Chondrocyte (in vitro differentiated cells): ENCODE measurements at places on chromosomes 1 and 21. TPM values are rescaled to one million over a fixed set of nuclear protein-coding genes. Genes with fewer than 3 reads are reported as not detected.

- no peak for DNase-seq
These were observed at the start of gene SAMSN1 for GRCh38 chr21:14545906-14546480. TSS of gene SAMSN1 (minus strand) at chr21:14546315. CDS start at chr21:14546261, 54 bp downstream.

DNA sequence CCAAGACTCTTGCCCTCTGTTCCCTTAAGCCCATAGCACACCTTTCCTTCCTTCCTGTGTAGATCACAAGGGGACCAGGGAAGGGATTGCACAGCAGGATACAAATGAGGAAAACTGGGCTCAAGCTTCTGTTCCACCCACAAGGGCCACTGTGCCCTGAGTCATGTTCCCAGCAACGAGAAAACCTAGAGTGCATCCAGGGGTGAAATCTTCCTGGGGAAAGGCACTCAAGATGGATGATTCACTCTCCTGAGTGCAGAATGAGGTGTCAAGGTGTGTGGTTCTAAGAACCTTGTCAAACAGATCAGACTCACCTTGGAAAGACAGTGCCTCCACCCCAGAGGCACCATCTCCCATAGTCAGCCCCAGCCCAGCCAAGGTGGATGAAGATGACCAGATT, 40.7 kb upstream of the EYA3 start:
- no peak for DNase-seq

DNA sequence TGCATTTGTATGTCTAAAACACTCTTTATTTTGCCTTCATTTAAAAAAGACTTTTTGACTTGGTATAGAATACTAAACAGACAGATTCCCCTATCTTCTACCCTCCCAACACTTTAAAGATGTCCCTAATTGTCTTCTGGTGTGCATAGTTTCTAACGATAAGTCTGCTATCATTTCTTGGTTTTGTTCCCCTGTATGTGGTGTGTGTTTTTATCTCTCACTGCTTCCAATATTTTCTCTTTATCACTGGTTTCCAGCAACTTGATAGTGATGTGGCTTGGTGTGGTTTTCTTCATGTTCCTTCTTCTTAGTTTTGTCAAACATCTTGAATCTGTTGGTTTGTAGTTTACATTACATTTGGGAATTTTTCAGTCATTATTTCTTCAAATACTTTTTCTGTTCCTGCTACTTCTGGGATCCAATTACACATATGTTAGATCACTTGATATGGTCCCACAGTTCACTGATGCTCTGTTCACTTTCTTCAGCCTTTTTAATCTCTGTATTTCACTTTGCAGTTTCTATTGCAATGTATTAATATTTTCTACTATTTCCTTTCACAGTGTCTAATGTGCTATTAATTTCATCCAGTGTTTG, 23.2 kb downstream of the F5 start:
- no peak for DNase-seq

GRCh38 chr1:151593730-151594129, 18.1 kb upstream of the SNX27 start:
- no peak for DNase-seq

GRCh38 chr1:89994231-89994804, 592 bp upstream of the ZNF326 start:
- no peak for DNase-seq

- no peak for DNase-seq
These were observed at the start of gene ACTA1 for GRCh38 chr1:229434005-229434640. TSS of gene ACTA1 (minus strand) at chr1:229434094. CDS start at chr1:229433115, 979 bp downstream.

DNA sequence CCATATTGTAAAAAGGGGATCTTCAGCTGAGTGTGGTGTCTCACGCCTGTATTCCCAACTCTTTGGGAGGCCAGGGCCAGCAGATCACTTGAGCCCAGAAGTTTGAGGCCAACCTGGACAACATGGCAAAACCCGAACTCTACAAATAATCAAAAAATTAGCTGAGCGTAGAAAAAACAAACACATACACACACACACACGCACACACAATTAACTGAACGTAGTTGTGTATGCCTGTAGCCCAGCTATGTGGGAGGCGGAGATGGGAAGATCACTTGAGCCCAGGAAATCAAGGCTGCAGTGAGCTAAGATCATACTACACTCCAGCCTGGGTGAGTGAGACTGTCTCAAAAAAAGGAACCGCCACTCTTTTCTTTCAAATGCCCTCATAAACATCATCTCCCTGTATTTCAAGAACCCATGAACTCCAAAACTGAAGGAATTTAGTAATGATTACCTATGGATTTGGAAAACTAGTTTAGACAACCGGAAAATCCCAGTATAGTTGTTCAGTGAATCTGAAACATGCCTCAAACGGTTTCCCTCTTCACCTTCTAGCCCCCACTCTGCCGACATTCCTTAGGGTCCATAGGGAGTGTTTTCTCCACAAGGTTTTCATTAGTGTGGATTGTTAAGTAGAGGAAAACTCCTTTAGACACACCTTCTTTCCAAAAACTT, 4.5 kb downstream of the TXNIP start:
- DNase-seq = no peak

The RGSL1 gene
- not detected in 3 replicates for total RNA-seq

The HTR1D gene
- 2.1 to 3.7 TPM (median 2.3 TPM) in 3 replicates for total RNA-seq

The FCGR3A gene
- not detected in 3 replicates for total RNA-seq

The GJA9 gene
- not detected in 3 replicates for total RNA-seq

The CCDC181 gene
- total RNA-seq = 0.80 to 1.2 TPM (median 0.90 TPM) in 3 replicates
